CD4-positive, alpha-beta T cell treated with Interleukin-15 for 4 hours (primary cell): ENCODE measurements at places on chromosomes 16 and 17.
A peak's percentile ranks its signal among the peaks of the same experiment; 100 is the strongest.

DNA sequence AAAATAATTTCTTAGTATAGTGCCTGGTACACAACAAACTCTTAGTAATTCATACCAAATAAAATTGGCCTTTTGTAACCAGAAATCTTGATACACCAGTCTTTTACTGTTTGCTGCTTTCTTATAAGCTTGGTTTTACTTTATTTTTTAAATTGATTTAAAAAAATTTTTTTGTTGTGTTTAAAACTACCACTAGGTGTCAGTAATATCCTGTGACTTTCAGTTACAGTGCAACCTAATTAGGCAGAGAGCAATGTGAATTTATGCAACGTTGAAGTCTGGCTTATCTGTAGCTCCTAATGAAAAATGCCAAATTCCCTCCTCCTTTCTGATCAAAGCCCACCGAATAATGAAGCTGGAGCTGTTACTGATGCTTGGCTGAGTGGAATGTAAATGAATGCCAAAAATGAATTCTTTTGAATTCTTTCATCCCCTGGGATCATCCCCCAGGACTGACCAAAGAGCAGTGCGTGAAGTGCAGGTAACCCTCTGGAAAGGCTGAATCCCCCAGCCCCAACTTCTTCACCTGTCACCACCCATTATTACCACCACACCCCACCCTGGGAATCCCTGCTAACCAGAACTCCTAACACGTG, 3.8 kb downstream of the ERCC4 start:
- DNase-seq: peak; percentile 51

GRCh38 chr16:17173281-17173680, 297.5 kb downstream of the XYLT1 start:
- no peak for DNase-seq

DNA sequence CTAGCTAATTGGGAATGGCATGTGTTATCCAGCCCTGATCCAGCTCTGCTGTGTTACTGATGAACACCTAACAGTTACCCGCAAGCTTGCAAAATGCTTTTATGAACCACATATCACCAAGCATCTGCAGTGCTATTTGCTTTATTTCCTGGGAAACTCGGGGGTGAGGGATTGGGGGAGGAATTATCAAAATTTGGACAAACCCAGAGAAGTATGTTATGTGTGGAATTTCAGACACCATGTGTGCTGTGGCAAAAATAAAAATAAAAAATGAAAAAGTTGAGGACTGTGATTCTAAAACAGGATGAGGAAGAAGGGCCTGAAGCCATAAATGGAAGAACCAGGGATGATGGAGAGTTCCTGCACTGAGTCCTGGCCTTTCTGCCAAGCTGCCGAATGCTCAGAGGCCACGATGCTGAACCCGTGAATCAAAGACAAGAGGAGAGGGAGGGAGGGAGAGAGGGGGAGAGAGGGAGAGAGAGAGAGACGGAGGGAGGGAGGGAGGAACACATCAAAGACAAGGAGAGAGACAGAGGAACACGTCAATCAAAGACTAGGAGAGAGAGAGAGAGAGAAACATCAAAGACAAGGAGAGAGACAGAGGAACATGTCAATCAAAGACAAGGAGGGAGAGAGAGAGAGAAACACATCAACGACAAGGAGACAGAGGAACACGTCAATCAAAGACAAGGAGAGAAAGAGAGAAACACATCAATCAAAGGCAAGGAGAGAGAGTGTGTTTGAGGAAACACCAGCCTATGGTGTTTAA, 89.8 kb downstream of the MRM3 start:
- no peak for DNase-seq

- DNase-seq: no peak
These were observed 229.2 kb downstream of the SHISA9 start for GRCh38 chr16:13130586-13130985.

DNA sequence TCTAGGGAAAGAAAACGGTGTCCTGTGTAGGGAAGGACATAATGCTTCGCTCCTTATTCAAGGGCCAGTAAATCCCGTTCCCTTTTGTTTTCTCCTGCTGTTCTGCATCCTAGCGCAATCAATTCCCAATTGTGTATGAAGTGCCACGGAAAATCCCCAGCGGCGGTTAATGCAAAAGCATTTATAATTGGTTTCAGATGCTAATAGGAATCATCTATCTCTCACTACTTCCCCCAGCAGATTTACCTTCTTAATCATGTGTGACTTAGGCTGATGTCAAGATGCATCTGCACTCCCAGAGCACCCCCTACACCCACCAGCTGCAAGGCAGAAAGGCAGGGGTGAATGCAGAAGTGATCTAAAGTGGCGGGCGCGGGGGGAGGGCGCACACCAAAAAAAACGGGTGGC, 32.7 kb upstream of the SSTR2 start:
- DNase-seq: no peak

DNA sequence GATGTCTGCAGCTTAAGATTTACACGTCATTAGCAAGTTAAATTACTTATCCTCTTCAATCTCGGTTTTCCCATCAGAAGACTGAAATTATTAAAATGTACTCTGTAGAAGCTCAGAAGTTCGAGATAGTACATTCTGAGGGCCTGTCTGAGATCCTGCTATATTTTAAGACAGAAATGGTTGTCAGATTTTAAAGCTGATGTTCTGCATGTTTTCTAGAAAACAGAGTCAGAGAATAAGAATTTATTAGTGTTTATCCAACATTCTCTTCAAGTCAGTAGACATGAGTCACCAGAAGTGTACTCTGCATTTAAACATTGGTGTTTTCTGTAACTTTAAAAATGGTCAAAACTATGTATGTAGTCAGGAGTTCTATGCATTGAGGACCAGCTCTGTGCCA, 155.2 kb upstream of the MYOCD start:
- DNase-seq: no peak

DNA sequence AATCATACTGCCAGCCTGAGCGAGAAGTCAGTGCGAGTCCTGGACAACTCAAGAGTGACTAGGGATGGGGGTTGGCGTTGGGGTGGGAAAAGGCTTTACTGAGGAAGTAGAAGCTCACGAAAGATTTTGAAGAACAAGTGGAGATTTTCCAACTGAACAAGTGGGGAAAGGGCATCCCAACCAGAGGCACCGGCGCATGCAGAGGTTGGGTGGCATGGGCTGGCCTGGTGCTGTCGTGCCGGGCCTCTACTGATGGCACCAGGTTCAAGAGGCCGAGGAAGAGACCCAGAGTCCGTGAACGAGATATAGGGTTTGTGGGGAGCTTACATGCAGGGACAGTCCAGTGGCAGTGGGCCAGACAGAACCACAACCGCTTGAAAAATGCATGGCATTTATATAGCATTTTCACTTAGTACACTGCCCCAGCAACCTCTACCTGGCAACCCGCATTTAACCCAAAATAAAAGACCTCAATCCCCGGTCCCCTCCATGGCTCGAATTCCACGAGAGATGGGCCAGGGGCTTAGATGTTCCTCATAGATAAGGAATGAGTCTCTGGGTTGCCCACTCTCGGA, 7.7 kb upstream of the ITGA3 start:
- no peak for DNase-seq

DNA sequence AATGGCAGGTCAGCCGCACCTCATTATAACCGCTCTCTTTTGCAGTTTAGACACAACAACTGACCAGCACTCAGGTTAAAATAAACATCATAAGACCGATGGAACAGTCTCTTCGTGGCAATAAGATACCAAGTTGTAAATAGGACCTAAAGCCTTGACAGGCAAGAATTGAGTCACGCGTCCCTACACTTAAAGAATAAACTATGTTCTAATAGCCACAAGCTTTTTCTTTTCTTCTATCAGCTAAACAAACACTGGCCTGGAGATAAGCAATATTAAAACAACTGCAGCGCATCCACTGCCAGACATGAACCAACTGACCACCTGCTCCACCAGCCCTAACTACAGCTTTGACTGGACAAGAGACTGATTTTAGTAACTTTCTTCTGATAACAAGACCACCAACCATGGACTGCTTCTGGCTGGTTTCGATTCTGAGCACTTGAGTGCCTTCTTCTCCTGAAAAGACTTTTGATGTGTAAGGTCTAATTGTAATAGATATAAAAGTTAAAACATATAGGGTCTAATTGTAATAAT, 17.5 kb downstream of the SLFN12L start:
- DNase-seq: no peak

DNA sequence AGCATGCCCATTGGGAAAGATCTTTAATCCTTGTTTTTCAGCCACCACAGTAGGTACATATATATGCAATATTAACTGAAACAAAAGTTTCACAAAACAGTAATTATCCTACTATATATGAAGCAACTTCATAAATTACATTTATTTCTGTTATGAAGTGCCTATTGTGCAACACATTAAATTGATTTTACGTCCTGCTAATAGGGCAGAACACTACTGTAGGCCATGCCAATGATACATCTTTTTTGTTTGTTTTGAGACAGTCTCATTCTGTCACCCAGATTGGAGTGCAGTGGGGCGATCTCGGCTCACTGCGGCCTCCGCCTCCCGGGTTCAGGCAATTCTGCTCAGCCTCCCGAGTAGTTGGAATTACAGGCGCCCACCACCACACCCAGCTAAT, 29.1 kb downstream of the SF3B3 start:
- DNase-seq: no peak

DNA sequence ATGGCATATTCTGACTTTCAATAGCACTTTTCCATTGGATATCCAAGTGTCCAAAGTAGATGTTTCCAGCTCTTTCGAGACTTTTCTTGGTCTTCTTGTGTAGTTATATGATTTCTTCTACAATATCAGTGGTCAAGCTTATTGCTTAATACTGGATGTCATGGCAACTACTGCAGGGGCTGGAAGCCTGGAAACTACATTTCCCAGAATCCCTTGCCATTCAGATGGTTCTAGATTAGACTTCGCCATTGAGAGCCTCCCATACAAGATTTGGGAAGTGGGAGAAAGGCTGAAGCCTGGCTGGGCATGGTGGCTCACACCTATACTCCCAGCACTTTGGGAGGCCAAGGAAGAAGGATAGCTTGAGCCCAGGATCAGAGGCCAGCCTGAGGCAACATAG, 153.6 kb downstream of the C16orf95 start:
- no peak for DNase-seq

DNA sequence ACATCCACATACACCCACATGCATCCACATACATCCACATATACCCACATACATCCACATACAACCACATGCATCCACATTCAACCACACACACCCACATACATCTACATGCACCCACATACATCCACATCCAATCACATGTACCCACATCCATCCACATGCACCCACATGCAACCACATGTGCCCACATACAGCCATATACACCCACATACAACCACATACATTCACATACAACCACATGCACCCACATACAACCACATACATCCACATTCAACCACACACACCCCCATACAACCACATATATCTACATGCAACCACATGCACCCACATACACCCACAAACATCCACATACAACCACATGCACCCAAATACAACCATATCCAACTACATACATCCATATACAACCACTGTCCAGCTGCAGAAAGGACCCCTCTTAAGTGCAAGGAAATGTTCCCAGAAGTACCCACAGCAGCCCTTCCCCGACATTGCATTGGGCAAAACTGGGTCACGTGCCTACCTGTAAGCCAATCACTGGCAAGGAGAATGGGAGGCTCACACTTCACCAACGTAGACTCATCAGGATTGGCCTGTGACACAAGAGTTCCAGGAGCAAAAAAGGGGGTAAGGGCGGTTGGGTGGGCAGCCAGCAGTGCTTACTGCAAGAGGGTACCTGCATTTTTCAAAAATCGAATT, 18.1 kb downstream of the CALB2 start:
- DNase-seq: no peak
